ENCODE measurements at places on chromosomes 7 and 10.

DNA sequence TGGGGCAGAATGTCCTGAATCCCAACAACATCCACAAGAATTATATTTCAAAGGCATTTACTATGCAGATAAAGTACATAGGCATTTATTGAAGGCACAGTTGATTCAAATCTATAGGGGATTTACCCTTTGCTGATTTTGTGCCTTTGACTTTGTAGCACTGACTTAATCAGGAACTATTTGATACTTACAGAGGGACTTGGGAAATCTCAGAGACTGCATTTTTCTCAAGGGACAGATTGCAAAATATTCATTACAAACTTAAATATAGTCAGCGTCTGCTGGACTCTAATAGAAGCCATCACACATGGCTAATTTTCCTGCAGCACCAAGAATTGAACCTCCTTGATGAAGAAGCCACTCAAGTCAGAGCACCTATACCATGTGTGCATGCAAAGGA is 44.9 kb downstream of the FAS start:
- no peak for DNase-seq

DNA sequence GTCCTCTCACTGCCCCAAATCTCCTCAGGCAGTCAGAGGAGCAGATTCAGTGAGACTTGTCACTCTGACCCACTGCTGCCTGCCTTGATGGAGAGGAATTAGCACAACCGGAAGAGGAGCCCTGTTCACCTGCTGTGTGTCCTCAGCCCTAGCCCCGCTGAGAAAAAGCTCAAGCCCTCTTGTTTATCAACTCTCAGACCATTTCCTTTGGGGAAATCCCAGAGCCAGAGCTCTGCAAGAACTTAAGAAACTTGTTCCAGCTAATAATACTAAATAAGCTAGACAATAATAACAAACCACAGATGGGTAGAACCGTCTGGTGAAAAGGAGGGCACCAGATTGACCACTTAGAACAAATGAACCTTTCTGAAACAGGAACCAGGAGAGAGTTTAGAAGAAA is 37.7 kb upstream of the ITGB1 start:
- DNase-seq: no peak

DNA sequence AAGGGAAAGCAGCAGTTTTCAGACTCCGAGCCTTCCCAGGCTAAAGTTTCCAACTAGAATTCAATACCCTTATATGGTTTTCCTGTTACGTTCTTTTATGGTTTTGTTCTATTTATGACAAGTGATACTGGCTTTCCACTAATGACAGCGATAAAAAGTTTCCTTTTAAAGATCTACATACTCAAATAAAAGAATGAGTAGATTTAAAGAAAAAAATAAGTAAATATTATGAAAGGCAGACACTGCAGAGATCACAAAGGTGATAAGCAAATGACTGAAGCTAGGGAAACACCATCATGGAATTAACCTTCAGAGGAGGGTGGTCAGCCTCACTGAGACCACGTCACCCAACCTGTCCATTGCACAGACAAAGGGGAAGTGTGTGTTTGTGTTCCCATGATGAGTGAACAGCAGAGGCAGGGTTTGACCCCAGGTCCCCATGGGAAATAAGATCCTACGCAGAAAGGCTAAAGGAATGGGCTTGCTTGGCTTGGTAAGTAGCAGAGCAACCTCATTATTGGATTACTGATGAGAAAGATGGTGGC is 4.0 kb downstream of the VSIR start:
- no peak for DNase-seq

GRCh38 chr7:30674876-30675275 is 7.4 kb downstream of the CRHR2 start:
- DNase-seq: no peak

- no peak for DNase-seq
Measured at GRCh38 chr7:13106513-13106912, 419.1 kb downstream of the ARL4A start.

DNA sequence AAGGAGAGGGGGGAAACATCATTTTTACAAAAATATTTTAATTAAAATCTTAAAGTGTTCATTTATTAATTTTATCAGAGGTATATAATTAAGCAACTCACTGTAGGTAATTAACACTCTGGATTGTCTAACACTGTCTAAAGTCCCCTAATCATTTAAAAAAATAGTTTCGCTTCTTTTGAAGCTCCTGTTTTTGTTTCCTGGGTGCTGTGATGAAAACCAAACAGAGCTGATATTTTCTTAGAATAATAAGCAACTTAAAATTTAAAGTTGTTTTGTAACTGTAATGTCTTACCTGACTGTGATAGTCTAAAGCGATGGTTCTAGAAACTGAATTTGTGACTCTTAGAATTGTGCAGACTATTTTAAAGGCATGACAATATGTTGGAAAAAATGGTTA is 961.0 kb downstream of the GATA3 start:
- DNase-seq: no peak

GRCh38 chr10:117860135-117860534 is 186.6 kb downstream of the RAB11FIP2 start:
- DNase-seq: no peak

GRCh38 chr10:83820033-83820432 is 319.3 kb upstream of the GHITM start:
- no peak for DNase-seq

DNA sequence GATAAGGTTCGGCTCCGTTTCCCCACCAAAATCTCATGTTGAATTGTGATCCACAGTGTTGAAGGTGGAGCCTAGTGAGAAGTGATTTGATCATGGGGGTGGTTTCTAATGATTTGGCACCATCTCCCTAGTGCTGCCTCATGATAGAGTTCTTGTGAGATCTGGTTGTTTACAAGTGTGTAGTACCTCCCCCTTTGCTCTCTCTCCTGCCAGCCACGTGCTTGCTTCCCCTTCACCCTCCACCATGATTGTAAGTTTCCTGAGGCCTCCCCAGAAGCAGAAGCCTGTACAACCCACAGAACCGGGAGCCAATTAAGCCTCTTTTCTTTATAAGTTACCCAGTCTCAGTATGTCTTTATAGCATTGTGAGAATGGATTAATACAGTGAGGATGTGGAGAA is 12.1 kb upstream of the LRGUK start:
- no peak for DNase-seq

- no peak for DNase-seq
Measured at GRCh38 chr10:113444766-113445365, 108.0 kb upstream of the HABP2 start.

GRCh38 chr10:128151031-128151430 is 24.8 kb upstream of the MKI67 start:
- DNase-seq: no peak

- DNase-seq: no peak
Measured at GRCh38 chr7:75756991-75757676, 14.9 kb downstream of the CCL26 start.

- no peak for DNase-seq
Measured at GRCh38 chr10:78831461-78831860, 237.3 kb upstream of the ZMIZ1 start.

GRCh38 chr10:33600381-33600780 is 265.9 kb upstream of the NRP1 start:
- no peak for DNase-seq

- no peak for DNase-seq
Measured at GRCh38 chr10:69860271-69860670, 58.6 kb downstream of the COL13A1 start.

DNA sequence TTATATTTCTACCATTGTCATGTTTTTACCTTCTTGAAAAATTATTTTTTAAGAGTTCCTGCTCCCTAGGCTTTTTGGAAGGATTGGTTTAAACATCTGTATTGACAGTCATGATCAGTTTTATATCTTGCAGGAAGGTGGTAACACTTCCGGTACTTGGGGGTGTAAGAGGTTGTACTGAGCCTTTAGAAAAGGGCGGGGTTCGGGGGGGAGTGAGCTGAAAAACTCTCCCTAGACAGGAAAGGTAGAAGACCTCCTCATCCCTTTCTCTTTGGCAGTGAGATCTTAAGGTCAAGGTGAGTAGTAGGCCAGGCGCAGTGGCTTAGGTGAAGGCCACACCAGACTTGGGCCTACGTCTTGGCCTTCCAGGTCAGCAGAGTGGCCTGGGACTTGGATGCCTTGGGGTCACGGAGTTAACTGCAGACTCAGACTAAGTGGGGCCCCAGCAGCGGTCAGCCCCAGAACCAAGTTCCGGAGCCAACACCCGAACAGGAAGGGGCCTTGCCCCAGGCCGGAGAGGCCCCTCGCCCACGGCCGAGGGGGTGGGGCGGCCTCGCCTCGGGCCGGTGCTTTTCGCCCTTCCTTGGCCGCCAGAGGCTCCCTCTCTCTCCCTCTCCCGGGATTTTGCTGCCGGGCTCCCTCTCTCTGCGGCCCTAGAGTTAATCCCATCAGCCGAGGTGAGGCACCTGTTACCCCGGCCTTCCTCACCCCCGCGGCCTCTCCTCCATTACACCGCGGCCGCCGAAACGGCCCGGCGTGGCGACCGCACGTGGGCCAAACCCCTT is at the start of gene PPP1R9A:
Gene PPP1R9A (plus strand): TSS at position 569 of the 785 bp plus-strand sequence. CDS start 2,520 bp downstream, outside the sequence.
- no peak for DNase-seq

DNA sequence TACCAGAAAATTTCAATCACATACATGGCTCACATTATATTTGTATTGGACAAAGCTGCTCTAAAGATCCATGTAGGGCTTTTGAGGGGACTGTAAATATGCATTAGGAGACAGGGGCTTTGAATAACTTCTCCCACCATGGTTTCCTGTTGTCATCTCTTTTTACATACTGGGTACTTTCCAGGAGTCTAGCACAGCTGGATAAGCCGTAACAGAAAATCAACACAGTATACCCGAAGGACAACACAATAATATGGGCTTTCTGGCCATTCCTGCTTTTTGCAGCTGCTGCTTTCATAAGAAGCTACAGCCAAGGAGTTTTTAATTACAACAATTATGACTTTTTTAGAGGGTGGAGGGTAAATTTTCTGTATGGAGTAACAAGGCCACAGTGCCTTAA is 63.4 kb upstream of the SRPK2 start:
- no peak for DNase-seq

GRCh38 chr10:125151553-125152449 is 8.6 kb downstream of the CTBP2 start:
- no peak for DNase-seq

DNA sequence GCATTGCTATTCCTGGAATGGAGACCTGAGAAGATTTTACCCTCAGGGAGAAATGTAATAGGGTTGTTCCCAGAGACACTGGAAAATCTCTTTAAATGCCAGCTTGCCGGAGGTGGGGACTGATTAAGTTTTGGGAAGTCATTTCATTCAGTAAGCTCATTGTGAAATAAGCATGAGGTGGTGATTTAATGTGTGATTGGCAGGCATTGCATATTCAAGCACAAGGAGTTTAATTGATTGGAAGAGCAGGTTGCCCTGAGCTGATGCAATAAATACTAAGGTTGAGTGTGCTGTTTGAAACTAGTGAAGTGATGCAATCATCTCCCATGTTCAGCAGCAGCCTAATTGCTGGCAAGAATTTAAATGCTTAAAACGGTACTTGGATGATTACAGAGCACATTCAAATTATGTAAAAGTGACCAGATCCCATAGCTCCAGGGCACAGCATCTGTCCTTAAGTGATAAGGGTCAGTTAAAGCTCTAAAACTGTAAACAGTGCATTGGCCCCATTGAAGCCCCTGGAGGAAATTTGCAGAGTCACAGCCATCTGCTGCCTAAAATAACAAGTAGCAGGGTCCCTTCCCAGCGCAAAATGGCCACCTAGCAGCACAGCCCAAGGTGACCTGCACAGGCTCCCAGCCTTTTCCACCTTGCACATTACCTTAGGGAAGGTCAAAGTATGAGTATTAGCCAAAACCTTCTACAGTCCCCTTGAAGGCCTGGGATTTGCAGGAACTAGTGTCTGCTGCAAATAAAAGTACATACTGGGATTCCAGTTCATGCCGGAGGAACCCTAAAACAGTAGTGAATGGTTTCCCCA is 92.1 kb downstream of the CCDC71L start:
- DNase-seq: no peak

DNA sequence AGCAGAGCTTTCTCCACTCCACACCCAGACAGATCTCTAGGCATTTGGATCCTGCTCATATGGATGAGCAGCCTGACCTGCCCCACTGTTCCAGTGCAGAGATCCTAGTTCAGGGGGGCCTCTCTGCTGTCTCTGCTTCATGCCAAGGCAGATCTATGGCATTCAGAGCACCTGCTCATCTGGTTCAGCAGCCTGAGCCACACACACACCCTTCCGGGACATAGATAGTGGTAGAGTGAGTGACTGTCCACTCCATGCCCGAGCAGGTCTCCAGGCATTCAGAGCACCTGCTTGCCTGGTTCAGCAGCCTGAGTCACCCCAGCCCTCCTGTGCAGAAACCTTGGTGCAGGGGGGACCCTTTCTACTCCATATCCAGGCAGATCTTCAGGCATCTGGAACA is 54.3 kb upstream of the ZNF800 start:
- no peak for DNase-seq

- DNase-seq: no peak
Measured at GRCh38 chr10:129728246-129728820, 235.7 kb downstream of the EBF3 start.

DNA sequence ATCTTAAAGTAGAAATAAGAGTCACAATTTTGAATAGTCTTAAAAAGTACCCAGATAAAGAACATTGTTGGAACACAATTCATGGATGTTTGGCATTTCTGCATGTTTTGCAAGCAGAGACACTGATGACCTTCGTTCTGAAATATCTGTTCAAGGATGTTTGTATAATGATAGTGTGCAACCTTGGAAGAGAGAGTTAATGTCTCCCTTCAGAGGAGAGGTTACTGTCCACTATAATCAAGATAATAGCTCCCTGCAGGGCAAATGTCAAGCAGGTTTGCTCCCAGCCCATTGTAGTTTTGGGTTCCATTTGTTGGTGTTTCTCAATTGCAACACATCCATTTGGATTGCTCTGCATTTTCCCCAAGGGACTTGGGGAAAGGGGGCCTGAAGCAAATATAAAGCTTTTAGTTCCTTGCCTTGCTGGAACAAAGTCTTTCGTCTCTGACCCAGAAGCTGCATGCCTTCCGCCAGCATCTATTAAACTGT is 45.2 kb downstream of the COL1A2 start:
- DNase-seq: no peak

DNA sequence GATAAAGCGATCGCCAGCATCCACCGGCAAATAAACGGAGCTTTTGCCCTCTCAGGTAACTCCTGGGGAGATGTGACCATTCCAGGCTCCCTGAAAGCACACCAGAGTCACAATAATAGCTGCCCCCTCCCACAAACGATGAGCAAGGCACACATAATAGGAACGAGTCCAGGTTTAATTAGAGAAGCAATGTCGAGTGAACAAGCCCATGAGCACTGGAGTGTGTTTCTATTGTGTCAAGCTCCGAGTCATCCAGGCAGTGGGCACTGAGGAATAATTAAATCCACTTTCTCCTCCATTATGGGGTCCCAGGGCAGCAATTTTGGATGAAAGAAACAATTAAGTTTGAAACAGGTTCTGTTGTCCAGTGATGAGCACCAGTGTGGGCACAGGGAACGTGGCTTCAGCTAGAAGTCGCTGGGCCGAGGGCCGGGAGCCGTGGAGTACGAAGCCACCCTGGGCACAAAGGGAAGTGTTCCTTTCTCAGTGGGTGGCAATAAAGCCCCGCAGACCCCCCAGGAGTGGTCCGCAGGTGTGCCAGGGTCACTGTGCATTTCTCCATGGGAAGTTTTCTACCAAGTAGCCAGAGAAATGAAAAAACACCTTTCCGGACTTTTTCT is 12.0 kb downstream of the PNLIPRP2 start:
- DNase-seq: no peak

- DNase-seq: no peak
Measured at GRCh38 chr10:25933653-25934608, at the start of gene MYO3A. MYO3A (plus strand) TSS chr10:25934229; CDS start chr10:25952111, 17,882 bp downstream.

GRCh38 chr10:104925232-104925851 is 284.3 kb downstream of the SORCS3 start:
- no peak for DNase-seq

GRCh38 chr10:51020200-51020599 is 54.1 kb upstream of the PRKG1 start:
- no peak for DNase-seq

GRCh38 chr7:103821092-103821491 is 168.4 kb downstream of the RELN start:
- DNase-seq: no peak
